Gastrocnemius medialis (tissue), 4 donors: ENCODE measurements at places on chromosomes 11 and 22.

DNA sequence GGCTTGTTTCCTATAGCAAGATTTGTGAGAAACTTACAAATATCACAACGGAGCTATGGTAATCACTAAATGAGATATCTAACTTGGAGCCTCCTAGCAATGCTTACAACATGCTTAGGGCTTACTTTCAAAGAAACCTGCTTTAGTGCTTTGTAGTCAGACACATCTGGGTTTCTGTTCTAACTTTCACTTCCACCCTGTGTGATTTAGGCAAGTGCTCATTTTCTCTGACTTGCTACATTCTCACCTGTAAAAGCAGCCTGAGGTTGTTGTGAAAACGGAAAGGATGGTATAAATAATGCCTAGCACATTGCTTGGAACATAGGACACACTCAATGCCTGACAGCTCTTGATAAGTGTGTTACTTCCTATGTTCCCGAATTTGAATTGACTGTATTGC is 45.6 kb downstream of the LRRC4C start:
- DNase-seq: no peak

DNA sequence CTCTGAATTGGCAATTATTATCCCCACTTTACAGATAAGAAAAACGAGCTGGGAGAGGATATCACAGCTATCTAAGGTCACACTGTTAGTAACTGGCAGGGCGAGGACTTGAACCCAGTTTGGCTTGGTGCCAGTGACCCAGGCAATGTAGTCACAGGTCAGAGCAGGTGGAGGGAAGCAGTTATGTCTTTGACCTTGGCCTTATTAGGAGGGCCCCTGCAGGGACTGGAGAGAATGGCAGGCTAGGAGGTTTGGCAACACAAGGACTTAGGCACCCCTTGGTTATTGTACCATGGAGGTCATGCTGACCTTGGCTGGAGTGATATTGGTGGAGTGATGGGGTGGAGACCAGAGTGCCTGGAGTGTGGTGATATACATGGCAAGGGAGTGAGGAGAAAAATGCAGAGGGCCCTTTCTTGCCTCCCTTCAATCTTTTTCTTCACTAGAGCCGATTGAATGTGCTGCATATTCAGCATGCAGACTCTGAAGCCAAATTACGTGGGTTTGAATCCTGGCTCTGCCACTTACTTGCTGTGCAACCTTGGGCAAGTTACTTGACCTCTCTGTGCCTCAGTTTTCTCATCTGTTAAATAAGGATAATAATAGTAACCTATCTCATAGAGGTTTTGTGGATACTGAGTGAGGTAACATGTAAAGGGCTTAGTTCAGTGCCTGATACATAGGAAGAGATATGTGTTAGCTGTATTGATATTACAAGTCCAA is 92.7 kb upstream of the TBCEL start:
- no peak for DNase-seq

DNA sequence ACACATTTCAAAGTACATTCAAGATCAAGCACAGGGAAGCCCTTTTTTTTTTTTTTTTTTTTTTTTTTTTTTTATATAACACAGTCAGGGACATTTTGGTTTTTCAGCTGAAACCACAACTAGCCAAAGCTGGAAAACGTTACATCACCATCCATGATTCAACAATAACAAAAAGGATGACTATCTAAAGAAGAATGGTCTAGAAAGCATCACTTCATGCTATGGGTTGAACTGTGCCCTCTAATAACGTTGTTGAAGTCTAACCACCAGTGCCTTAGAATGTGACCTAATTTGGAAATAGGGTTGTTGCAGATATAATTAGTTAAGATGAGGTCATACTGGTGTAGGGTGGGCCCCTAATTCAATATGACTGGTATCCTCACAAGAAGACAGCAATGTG is 46.6 kb downstream of the MTMR2 start:
- DNase-seq: no peak

DNA sequence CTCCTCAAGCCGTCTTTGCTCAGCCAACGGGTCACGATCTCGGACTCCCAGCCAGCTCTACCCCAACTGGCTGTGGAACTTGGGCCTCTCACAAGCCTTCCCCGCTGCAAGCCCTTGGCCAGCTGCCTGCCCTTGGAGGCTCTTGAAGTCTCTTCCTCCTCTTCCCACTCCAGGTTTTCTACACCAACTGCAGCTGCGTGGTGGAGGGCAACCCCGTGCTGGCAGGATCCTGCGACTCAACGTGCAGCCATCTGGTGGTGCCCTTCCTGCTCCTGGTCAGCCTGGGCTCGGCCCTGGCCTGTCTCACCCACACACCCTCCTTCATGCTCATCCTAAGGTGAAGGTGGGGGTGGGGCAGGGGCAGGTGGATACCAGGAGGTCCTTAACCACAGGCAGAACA is 40.5 kb upstream of the TPBGL start:
- DNase-seq: no peak

- DNase-seq: no peak
These were observed 291.6 kb downstream of the BUD13 start for GRCh38 chr11:116481126-116481675.

DNA sequence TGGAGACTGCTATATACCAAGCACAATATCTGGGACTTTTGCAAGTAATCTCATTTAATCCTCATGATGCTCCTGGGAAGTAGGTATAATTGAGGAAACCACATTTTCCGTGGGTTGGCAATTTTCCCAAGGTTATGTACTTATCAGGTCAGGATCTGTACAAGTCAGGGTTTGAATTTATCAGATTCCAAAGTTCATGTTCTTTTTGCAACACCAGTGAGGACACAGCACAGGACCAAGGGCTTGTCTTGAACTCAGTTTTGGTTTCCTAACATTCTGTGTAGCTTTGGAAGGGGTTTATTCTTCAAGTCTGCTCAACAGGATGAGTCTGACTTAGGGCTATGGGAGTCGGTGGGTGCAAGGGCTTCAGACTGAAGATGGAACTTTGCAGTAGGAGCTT is 30.4 kb downstream of the INSC start:
- DNase-seq: no peak

DNA sequence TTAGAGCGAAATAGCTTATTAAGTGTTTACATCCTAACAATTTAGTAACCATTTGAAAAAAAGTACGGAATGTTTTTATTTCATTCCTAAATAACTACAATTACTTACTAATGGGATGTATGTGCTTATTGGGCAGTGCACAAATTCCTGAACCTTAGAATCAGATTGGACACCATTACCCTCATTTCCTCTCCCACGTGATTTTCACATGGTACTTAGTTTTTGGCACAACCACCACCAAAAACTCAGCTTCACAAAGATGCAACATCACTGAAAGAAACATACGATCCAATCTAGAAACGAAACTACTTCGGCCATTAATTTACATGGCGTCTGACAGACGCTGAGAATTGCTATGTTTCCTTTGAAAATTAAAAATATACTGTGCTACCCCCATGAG is 81.5 kb downstream of the FBXO7 start:
- no peak for DNase-seq

DNA sequence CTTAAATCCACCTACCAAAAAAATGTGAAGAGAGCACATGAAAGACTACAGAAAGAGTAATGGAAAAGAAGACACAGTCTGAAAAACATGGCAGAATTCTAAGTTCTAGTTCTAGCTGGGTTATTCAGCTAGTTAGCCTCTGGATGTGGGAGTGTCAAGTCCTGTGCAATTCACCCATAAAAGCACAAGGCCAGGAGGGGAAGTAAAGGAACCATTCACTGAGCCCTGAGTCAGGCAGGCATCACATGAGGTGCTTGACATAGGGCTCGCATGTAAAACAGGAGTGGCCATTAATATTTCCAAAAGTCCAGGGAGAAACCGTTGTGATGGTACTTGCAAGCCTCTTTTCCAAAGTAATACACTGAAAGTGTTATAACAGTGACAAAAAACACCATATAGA is 103.7 kb downstream of the GAB2 start:
- no peak for DNase-seq

- DNase-seq: no peak
These were observed 22.6 kb downstream of the C11orf71 start for GRCh38 chr11:114377612-114378267.

DNA sequence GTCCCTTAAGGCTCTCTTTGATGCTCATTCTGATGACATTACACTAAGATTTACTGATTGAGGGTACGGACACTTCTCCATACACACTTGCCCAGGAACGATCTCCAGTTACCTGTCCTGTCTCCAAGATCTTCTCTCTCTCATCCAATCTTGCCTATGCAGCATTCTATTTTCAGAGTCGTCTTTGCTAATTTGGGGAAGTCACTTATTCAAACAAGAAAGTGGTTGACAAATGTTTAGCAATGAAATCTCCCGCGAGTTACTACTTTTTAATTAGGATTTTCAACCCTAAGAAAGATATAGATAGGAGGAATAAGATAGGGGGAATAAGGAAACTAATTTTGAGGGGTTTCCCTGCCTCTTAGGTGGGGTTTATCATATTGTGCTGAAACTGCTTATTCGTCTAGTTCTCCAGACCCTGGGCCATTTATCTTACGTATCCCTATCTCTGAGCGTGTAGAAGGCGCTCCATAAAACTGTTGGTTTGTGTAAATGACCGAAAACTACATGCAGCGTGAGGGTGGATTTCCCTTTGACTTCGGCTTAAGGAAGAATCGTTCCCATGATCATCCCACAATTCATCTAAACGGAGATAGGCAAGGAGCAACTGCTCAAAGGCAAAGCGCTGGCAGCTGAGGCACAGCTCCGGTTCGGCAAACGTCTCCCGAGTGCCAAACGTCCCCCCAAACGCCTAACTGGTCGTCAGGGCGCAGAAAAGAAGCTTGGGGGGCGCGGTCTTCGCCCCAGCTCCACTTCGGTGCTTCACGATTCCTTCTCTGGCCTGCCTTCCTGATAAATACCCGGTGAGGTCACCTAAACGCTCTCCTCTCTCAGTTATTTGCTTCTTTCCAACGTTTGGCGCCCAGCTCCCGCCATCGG is 804 bp downstream of the APIP start:
- DNase-seq: no peak
